ENCODE measurements at places on chromosomes 11 and 22.
A peak's percentile ranks its signal among the peaks of the same experiment; 100 is the strongest.

GRCh38 chr11:17604201-17604914 is 57.3 kb downstream of the OTOG start:
- DNase-seq: no peak

DNA sequence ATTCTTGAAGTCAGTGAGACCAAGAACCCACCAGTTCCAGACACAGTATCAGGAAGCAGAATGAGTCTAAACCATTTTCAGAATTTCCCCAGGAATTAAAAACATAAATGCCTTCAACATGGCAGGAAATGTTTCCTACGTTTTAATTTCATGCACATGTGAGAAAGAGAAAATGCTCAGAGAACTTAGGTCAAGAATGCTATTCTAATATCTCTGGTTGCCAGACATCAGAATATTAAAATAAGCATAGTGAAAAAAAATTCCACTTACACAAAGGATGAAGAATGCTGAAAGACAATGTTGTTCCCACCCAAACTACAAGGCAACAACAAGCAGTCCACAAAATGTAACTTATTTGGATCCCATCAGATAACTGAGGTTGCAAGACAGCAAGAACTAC is 104.8 kb downstream of the RAB38 start:
- no peak for DNase-seq

DNA sequence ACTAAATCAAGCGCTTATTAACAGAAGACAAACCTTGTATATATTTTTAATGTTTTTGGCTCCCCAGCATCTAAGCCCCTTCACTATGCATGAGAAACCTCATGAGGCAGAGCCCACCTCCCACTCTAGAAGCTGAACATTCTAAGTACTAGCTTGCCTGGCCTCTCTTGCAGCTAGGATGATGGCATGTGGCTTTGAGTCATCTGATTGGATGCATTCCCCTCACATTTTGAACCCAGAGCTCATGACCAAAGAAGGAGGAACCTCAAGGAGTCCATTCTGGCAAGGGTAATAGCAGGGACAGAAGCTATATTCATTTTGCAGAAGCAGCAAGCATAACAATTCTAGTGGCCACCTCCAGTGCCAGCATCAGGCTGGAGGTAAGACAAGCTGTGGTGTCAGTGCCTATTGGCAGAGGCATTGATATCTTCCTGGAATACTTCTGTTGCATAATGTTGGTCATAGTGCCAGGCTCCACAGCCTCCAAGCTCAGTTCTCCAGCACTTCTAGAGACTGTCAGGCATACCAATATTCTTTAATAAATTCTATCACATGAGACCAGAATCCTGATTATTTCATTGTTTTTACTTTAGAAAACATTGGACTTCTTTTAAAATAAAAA is 14.2 kb upstream of the ZC3H12C start:
- DNase-seq: no peak

GRCh38 chr11:83120327-83120726 is 36.6 kb upstream of the PCF11 start:
- DNase-seq: no peak

GRCh38 chr11:130106381-130106780 is 36.7 kb downstream of the APLP2 start:
- DNase-seq: no peak

GRCh38 chr22:23402275-23403151 is 177.6 kb downstream of the IGLL1 start:
- DNase-seq: no peak

GRCh38 chr11:34653851-34654482 is 33.1 kb downstream of the EHF start:
- DNase-seq: peak; percentile 97

DNA sequence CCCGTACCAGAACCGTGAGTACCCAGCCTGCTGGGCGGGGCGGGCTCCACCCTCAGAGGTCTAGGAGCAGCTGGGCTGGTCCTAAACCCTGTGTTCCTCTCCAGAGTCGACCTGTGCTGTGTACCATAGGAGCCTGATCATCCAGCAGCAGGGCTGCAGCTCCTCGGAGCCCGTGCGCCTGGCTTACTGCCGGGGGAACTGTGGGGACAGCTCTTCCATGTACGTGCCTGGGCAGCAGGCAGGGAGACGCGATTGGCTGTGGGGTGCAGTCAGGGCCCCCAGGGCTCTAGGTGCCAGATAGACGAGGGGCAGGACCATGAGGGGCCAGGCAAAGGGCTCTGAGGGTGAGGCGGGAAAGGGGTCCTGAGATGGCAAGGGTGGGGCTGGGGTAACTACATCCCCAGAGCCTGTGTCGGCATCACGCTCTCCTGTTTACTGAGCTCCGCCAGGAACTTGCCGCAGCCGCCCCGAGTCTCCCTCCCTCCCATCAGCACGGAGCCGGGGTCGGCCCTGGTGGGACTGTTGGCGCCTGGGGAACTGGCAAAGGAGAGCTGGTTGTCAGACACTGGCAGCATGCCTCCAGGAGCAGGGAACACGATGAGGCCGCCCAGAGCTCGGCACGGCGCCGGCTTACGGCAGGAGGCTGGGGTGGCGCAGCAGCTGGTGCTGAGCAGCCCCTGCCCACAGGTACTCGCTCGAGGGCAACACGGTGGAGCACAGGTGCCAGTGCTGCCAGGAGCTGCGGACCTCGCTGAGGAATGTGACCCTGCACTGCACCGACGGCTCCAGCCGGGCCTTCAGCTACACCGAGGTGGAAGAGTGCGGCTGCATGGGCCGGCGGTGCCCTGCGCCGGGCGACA is 22.9 kb upstream of the MUC5B start:
- DNase-seq: no peak

DNA sequence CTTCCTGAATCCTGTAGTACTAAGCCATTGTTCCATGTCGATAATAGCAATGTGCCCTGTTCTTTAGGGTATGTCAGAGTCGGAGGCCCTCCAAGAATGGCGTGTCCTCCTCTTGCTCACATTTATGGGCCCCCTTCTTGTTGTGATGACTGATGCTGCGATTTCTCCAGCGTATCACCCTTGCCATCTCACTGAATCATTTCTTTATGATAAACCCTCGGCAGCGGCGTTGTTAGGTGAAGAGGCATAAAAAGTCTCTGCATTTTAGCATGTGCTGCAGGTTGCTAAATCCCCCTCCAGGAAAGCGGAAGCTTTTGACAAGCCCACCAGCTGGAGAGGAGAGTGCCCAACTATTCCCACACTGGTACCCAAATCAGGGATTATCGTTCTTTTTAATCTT is 1045.3 kb downstream of the BRD1 start:
- no peak for DNase-seq

GRCh38 chr11:113270080-113270479 is 44.3 kb upstream of the TTC12 start:
- DNase-seq: no peak

GRCh38 chr11:47867823-47868222 is 19.7 kb upstream of the NUP160 start:
- DNase-seq: peak; percentile 38

DNA sequence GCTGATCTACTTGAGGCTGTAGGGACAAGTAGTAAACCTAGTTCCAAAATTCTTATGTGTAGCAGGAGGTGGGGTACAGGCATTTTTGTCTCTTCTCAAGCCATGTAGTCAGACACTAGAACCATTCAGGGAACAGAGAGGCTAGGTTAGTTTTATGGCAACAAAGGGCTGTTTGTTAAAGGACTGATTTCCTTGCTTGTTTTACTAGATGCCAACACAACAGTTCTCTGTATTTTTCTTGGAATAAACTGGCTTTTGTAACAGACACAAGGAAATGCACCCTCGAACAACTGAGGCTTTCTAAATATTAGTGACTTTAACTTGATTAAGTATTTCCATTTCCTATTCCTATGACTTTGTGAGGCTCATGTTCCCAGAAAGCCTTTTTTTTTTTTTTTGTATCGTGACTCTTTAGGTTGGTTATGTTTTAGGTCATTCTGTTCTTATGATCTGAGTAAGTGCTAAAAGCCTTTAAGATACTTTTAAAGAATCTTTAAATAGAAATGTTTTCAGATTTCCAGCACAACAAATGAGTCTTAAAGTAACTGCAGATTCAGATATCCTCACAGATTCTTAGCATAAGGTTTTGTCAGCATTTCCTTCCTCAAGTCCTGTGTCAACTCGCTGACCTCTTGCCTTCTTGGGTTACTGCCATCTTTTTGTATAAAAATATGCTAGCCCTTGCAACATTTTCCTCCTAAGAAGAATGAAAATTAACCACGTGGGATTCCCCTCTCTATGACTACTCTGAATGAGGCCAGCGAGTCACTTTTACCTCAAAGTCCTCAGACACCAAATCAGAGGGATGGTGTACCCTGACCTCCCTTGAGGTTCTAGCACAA is 92.5 kb downstream of the CCDC83 start:
- DNase-seq: peak; percentile 94

DNA sequence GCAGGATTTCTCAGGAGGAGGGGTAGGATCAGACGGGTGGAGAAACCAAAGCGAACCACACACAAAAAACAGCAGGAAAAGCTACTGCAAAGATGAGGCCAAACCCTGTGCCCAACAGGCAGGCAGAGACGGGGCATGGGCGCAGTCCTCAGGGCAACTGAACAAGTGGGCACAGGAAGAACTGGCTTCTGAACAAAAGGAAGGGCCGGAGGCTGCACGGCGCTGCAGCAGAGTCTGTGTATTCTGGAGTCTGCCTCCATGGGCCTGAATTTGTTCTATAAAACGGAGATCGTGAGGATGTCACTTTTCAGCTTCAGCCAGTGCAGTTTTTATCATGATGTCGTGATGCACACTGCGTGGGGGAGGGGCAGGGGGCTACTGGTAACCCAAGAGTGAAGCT is 1026.0 kb downstream of the TBC1D22A start:
- DNase-seq: no peak

DNA sequence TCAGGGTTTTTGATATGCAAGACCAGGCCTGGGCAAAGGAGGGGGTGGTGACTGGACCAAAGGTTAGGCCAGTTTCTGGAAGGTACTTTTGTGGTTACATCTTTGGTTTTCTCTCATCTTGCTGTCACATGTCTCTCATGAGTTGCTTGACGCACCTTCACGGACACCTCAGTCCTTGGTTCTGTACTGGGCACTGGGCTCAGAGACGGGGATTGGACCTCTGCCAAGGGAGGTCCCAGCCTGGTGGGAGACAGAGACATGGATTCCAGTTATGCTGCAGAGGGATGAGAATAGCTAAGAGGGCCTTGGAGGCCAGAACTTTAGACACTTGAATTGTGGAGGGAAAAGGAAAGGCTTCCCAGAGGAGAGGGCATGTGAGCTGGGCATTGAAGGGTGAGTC is 1.7 kb downstream of the USP35 start:
- DNase-seq: no peak

- peak; percentile 87 for DNase-seq
Measured at GRCh38 chr11:134033696-134034491, 35.0 kb upstream of the JAM3 start.

DNA sequence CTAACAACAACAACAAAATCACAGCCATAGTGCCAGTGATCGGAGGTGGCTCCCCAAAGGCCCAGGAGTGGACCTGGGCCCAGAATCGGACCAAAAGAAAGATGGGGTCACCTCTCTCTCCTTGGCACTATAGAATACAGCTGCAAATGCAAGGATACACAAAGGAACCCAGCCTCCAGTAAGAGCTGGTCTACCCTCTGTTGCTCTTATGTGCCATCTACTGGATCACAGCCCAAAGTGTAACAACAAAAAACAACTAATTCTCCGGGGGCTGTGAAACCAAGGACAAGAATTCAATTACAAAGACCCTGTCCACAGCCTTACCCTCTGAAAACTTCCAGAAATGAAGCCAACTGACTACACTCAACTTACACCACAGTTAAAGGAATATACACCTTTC is 21.6 kb downstream of the OR8G5 start:
- no peak for DNase-seq

DNA sequence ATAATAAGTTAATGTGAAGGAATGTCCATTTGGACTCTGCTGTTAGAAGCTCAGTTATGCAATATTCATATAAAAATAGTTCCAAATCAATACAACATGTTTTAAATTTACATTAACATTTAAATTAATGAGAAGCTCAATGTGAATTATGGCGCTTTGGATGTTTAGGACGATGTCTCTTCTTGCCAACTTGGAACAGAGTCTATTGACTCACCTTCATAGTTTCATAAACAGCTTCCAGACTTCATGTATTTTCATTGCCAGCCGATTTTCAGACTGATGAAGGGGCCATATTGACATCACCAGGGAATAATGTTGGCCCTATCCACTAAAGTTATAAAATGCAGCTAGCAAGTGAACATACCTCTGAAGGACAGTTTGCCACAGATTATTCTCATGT is 1136.2 kb downstream of the LRRC4C start:
- DNase-seq: no peak

- DNase-seq: peak; percentile 89
Measured at GRCh38 chr22:17972385-17973191, 51.8 kb downstream of the MICAL3 start.

GRCh38 chr11:5938603-5938965 is 3.5 kb upstream of the OR56A3 start:
- no peak for DNase-seq

DNA sequence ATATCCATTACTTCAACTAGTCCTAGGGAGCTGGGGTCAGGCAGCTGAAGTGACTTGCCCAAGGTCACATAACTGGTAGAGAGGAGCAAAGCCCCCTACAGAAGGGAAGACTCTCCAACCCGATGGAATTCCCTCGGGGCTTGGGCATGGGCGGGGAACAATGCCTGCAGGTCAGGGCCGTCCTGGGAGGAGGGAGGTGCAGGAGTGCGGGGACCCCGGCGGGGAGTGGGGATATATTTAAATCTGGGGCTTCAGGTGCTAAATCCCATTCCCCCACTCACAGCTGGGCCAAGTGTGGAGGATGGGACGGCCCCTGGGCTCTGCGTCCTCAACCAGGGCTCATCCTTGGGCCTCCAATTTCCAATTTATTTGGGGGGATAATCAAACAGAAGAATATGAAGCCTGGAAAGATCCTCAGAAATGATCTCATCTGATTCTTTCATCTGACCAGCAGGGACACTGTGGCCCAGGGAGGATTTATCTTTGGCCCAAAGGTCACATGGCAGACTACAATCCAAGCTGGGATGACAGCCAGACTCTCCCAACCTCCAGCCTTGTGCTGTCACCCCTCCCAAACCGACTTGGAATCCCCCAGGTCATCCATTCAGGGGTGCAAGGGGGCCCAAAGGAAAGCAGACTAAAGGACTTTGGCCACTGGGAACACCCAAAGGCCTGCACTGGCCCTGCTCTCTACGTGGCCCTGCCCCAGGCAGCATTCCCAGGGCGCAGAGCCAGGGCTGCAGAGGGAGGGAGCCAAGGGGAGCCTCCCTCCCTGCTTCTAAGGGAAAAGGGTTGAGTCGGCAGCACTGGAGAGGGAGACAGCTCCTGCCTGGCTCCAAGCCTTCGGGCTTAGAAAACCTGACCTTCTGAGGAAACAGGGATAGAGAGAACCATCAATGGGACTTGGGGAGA is 8.7 kb upstream of the C1QTNF6 start:
- DNase-seq: peak; percentile 93

DNA sequence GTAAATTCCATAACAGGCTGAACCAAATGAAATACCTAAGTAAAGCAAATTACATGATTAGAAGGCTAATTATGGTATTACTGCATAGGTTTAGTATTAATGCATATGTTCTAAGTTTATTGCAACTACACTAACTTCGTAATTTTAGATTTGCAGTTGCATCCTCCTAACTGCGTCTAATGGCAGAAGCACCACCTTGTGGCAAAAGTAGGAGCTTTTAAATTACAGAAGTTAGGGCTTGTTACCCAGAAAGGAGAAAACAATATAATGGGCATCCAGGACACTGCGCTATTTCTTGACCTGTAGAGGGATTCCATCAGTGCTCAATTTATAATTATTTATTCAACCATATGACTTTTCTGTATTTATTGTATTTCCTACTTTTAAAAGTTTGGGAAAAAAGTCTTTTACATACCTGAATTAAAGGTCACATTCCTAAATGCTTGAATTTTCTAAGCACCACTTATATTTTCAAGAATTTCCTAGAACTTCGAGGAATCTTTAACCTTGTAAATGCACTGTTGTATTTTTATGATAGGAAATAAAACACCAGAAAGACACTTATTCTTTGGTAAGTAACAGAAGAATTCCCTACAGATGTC is 16.3 kb upstream of the GPR83 start:
- peak; percentile 77 for DNase-seq
